ENCODE measurements at places on chromosomes 6 and 20. TPM values are rescaled to one million over a fixed set of nuclear protein-coding genes. Genes with fewer than 3 reads are reported as not detected.

GRCh38 chr6:113450061-113450465, 407.1 kb upstream of the MARCKS start:
- no peak for DNase-seq

DNAH8 gene
- 0.97 TPM for total RNA-seq

CCN6 gene
- total RNA-seq: not detected

FERMT1 gene
- 1.5 TPM for total RNA-seq

C6orf15 gene
- not detected for total RNA-seq

GLP1R gene
- total RNA-seq: not detected

ASIP gene
- not detected for total RNA-seq

GRCh38 chr20:13199279-13199678, 21.8 kb upstream of the ISM1 start:
- DNase-seq: no peak

GRCh38 chr6:46419576-46420002, 71.7 kb downstream of the RCAN2 start:
- DNase-seq: peak; percentile 63

TFAP2A gene
- total RNA-seq: not detected

SNAI1 gene
- 14.5 TPM for total RNA-seq

- DNase-seq: no peak
Observed at GRCh38 chr6:80259118-80259517, 152.6 kb downstream of the BCKDHB start.

LINC00237 gene
- total RNA-seq: not detected

GRCh38 chr6:28675600-28675999, 149.9 kb downstream of the GPX5 start:
- DNase-seq: no peak

- DNase-seq: no peak
Observed at GRCh38 chr6:20606831-20607230, 72.6 kb downstream of the CDKAL1 start.

DNA sequence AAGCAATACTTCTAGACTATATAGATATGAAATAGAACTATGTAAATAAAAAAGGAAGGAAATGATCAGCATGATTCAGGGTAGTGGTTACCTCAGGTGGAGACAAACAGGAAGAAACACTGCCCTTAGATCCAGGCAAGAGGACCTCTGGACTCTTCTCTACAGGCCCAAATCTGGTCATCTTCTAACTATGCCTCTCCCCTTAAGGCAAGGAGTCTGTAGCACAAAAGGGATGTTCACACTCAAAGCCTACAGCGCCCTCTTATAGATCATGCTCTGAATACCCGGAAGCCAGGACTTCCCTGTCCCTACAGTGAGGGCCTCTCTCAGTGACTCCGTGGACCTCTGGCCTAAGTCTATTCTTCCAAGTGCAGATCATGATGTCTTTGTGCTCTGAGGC, 30.4 kb upstream of the HIVEP2 start:
- DNase-seq: no peak

DNA sequence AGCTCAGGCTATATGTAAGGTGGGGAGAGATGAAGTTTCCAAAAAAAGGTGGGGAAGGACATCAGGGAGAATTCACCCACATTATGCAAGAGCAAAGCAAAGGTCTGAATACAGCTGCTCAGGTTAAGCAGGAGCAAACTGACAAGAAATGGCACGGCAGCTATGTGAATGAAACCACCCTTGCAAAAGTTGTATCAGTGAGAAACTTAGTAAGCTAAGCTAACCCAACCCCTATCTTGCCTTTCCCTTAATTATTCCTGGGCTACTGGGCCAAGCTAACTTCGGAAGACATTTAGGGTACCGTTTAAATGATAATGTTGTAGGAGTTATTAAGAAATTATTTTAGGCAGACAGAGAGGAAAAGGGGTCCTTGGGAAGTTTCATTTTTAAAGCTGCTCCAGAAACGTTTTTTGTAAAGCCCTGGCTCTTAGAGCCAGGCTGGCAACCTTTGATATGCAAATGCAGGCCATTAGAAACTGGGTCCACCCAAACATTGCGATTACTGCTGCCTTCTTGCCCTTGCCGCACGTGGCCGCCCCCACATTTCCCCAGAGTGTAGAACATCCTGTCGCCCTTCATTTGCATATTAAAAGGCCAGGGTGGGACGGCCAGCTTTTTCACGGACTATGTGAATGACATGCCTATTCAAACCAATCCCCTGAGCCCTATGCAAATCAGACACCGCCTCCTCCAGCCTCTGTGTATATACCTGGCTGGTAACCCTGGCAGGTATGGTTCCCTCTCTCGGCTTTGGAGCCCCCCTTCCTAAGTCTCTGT, 60.5 kb upstream of the SAMD5 start:
- no peak for DNase-seq

GRCh38 chr6:19052219-19052618, 665.1 kb downstream of the RNF144B start:
- DNase-seq: no peak

DNA sequence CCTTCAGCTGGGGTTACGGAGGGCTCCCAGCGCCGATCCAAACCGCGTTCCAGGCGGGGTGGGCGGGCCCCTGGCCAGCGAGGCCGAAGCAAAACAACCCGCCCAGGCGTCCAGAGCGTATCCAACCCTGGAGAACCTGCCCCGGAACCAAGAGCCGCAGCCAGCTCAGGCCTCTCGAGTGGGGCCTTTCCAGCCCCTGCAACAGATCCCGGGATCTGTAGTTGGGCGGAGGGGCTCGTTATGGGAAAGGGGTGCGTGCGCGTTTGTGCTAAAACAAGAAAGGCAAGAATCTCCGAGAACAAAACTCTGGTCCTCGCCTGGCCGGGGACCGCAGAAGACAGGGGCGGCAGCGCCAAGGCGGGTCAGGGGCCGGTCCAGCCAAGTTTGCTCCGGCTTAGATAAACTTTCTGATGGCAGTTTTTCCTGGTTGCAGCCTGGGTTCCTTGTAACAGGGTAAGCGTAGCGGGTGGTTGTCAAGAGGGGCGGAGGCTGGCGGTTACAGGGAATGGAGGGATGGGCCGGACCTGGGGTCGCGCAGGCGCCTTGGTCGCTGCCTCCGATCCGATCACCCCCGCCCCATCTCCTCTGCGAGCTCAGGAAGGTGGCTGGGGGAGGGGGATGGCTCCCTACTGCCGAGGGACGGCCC, 448 bp upstream of the RIN2 start:
- peak; percentile 92 for DNase-seq
